Activated CD4-positive, alpha-beta memory T cell treated with anti-CD3 and anti-CD28 coated beads, Interleukin-2, amount 10 ng/mL, durations not matched to agents 7 days and 5 days (primary cell): ENCODE measurements at places on chromosomes 11 and 22. TPM values are rescaled to one million over a fixed set of nuclear protein-coding genes. Genes with fewer than 3 reads are reported as not detected.

Gene WNT7B
- total RNA-seq: not detected

Gene LRRC32
- 7.4 TPM for total RNA-seq

- peaks cover 35% of the 10 kb centered on the region for H3K36me3 ChIP-seq
- H3K27ac ChIP-seq: peak overlapping the region; percentile 97
- H3K4me3 ChIP-seq: peak overlapping the region; percentile 76
- no peak for DNase-seq
Observed at GRCh38 chr11:61042537-61042936, 59.8 kb upstream of the CD5 start.

Gene TTC17
- 72.8 TPM for total RNA-seq

GRCh38 chr11:61280883-61281580 lies 14.1 kb downstream of the VWCE start:
- H3K27ac ChIP-seq: no peak overlapping the region
- no peak for DNase-seq
- H3K36me3 ChIP-seq: no peaks in the 10 kb centered on the region
- peaks cover 2% of the 10 kb centered on the region for H3K4me1 ChIP-seq
- no peak overlapping the region for H3K4me3 ChIP-seq

- no peaks in the 10 kb centered on the region for H3K36me3 ChIP-seq
- no peak overlapping the region for H3K4me3 ChIP-seq
- no peak for DNase-seq
- H3K27ac ChIP-seq: no peak overlapping the region
- H3K4me1 ChIP-seq: peaks cover 3% of the 10 kb centered on the region
- H3K27me3 ChIP-seq: peaks cover 8% of the 10 kb centered on the region
Observed at GRCh38 chr22:17350292-17350691, 19.0 kb upstream of the CECR2 start.

DNA sequence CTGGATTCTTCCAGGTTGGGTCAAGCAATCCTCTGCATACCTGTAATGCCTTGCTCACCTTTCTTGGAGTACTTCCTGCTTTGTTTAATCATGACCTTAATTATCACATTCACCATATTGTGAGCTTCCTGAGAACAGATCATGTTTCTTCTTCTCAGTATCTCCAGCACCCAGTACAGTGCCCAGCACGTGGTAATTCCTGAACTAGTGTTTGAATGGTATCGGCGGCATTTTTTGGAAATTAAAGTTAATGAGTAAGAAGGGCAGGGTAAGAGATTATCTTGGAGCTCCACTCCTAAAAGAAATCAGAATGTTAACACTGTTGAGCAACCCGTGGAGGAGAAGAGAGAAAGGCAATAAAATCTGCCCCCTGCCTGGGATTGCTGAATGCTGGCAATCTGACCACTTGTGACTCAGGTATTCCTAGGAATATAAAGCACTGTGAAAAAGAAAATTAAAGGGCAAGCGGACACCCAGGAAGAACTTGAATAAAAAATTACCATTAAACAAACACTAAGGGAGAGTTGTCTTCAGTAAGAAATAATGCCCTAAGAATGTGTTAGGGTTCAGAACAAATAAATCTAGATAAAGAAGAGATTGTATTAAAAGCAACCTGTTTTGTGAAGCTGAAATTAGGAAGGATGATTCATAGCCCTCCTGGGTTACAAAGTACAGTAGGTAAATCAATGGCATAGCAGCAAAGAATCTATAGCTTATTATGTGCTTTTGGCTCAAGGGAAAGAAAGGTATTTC lies 92.9 kb downstream of the PDHX start:
- no peak for DNase-seq
- H3K4me3 ChIP-seq: no peak overlapping the region
- peaks cover 64% of the 10 kb centered on the region for H3K4me1 ChIP-seq
- H3K27me3 ChIP-seq: peaks cover 9% of the 10 kb centered on the region
- no peak overlapping the region for H3K27ac ChIP-seq
